Thymus (tissue), 14 donors: ENCODE measurements at places on chromosomes 11 and 22.

- no peak for DNase-seq
Observed at GRCh38 chr11:63556404-63557013, 6.7 kb downstream of the PLAAT2 start.

DNA sequence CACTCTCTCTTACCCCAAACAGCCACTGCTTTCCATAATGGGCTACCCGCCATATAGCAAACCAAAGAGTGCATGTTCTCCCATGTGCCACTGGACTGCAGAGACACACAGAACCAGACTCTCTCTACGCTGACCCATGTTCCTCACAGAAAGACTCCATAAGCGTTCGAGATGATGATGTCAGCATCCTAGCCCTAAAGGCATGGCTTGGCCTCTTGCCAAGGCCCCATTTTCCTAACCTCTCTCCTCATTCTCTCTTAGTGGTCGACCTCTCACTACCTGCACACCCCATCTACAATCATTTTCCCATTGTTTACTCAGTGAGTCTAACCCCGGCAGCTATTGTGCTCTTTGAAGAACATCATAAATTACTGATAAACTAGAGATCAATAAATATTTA, 4.9 kb downstream of the NDUFC2 start:
- DNase-seq = no peak

- no peak for DNase-seq
Observed at GRCh38 chr22:37229012-37229804, 14.9 kb downstream of the RAC2 start.

GRCh38 chr22:26197425-26197824, 28.2 kb downstream of the SEZ6L start:
- no peak for DNase-seq

- DNase-seq = no peak
Observed at GRCh38 chr11:47917599-47918369, 62.6 kb upstream of the PTPRJ start.

GRCh38 chr11:67262731-67263675, 3.3 kb upstream of the GRK2 start:
- DNase-seq = peak; percentile 85

- DNase-seq = no peak
Observed at GRCh38 chr22:46450931-46451561, 86.4 kb downstream of the CELSR1 start.

- no peak for DNase-seq
Observed at GRCh38 chr11:111408789-111409727, 30.0 kb upstream of the POU2AF1 start.

DNA sequence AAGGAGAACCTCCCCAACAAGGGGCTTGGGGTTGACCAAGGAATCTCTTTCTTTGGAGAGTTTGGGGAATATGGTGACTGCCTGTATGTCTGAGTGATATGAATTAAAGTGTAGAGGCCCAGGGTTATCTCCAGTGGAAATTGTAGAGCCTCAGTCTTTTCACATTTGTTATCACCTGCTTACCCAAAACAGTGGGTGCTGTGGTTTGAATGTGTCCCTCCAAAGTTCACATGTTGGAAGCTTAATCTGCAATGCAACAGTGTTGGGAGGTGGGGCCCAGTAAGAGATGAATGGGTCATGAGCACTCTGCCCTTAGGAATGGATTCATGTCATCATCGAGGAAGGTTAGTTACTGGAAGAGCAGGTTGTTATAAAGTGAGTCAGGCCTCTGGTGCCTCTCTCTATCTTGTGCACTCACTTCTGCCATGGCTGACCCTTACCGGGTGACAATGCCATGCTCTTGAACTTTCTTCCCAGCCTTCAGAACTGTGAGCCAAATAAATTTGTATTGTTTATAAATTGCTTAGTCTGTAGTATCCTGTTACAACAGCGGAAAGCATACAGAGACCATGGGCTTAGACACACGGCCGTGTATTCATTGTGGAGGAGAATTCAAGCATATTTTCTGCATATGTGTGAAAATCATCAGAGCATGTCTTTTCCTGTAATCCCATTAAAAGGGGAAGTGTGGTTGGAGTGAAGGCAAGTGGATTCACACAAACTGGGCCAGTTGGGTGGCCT, 114.1 kb upstream of the TBCEL start:
- DNase-seq = no peak

DNA sequence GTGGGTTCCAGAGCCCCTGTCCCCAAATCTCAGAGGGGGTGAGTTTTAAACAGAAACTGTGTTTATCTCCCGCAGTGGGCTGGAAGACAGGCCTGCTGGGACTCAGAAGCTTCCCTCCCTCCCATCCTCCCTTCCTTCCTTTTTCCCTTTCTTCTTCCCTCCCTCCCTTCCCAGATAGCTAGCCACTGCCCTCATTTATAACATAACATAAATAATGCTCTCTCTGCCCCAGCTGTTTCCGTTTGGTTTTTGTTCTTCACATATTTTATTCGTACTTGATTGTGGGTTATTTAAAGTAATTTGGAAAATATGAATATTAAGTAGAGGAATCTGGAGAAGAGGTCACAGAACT, 140.9 kb downstream of the TEAD1 start:
- DNase-seq = no peak
